ENCODE measurements at places on chromosomes 6 and 20.

GRCh38 chr6:35980991-35981645 is 43.3 kb downstream of the SLC26A8 start:
- no peak for DNase-seq

DNA sequence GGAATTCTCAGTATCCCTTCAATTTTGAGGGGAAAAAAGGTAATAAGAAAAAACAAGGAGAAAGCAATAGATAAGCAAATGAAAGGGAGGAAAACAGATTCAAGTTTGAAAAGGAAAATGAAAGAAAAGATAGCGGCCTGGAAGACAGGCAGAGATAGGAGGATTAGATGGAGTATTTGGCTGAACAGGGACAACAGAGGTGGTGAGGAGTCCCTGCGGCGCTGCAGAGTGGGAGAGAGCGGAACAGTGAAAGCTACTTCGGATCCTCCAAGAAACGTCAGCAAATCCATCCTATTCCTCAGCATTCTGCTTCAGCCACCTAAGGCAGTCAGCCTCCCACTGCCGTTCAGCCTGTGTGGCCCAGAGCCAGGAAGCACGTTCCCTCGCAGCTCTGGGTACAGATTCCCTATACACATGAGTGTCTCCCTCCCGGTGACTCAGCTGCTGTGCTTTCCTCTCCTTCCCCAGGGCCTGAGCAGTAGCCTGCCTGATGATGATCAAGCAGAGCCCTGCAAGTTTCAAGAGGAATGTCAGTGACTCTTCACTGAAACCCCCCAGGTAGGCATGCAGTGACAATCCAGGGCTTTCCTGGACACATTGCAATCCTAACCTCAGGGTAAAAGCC is 43.4 kb upstream of the CDYL start:
- DNase-seq: no peak

- no peak for DNase-seq
Observed at GRCh38 chr20:48825566-48825920, 2.3 kb downstream of the PREX1 start.

DNA sequence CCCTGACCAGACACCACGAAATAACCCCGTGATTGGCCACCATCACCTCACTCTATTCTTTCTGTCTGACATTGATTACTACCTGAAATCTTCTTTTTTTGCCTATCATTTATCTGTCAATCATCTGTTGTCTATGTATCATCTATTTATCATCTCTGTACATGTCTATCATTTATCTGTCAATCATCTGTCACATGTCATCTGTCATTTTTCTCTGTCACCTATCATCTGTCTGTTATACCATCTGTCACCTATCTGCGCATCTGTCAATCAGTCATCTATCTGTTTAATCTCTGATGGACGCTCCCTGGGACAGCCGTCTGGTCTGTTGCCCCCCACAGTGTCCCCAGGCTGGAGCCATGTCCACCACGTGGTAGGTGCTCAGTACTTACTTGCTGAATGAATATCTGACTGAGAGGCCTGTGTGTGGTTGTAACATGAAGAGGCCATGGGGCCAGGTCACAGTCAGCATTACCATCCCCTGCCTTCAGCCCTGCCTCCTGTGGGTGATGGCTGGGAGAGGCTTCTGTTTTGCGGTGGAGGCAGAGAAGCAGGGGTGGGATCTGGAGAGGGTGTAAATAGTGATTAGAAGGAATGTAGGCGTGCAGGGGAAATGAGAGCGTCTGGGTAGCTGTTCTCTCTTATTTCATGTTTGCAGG is 302.7 kb downstream of the QKI start:
- no peak for DNase-seq

DNA sequence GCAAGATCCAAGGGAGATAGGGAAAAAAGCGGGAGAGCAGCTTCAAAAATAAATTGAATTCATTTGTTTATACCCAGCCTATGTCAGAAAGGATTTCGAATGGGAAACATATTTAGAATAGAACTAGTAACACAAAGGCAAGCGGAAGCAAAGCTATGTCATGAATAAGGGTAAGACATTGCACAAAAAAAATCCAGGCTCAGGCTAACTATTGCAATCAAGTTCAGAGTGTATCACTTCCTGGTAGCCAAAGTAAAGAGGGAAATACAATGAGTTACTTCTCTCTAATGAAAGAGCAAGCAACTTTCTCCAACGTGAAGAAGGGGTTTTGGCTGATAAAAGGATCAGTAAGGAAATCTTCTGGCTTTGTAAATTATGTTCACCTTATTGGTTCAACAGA is 212.8 kb downstream of the ZMYND8 start:
- DNase-seq: no peak

DNA sequence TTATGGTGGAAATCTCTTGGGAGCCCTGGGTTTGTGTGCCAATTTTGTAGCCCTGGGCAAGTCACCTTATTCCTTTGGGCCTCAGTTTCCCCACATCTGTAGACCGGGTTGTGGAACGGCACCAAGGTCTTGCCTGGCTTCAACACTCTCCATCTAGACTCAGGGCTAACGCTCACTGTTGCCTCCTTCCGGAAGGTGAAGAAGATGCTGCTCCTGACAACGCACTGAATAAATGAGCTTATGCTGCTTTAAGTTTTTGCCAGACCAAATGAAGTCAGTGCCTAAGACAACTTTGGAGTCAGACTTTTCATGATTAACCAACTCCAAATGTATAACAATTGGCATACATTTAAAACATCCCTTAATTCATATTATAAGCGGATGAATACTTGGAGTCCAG is 53.1 kb downstream of the PSMG4 start:
- no peak for DNase-seq

- DNase-seq: no peak
Observed at GRCh38 chr6:85354761-85355618, 94.9 kb upstream of the NT5E start.

GRCh38 chr6:129978148-129978916 is 40.0 kb upstream of the L3MBTL3 start:
- DNase-seq: no peak

GRCh38 chr6:12065321-12066140 is 53.4 kb downstream of the HIVEP1 start:
- no peak for DNase-seq

GRCh38 chr20:1888796-1889463 is 6.3 kb upstream of the SIRPA start:
- DNase-seq: no peak

GRCh38 chr6:162290846-162291465 is 436.6 kb downstream of the PRKN start:
- no peak for DNase-seq

GRCh38 chr20:48986899-48987298 is 59.2 kb upstream of the CSE1L start:
- DNase-seq: no peak
